ENCODE measurements at places on chromosomes 13 and 19.
A peak's percentile ranks its signal among the peaks of the same experiment; 100 is the strongest.

DNA sequence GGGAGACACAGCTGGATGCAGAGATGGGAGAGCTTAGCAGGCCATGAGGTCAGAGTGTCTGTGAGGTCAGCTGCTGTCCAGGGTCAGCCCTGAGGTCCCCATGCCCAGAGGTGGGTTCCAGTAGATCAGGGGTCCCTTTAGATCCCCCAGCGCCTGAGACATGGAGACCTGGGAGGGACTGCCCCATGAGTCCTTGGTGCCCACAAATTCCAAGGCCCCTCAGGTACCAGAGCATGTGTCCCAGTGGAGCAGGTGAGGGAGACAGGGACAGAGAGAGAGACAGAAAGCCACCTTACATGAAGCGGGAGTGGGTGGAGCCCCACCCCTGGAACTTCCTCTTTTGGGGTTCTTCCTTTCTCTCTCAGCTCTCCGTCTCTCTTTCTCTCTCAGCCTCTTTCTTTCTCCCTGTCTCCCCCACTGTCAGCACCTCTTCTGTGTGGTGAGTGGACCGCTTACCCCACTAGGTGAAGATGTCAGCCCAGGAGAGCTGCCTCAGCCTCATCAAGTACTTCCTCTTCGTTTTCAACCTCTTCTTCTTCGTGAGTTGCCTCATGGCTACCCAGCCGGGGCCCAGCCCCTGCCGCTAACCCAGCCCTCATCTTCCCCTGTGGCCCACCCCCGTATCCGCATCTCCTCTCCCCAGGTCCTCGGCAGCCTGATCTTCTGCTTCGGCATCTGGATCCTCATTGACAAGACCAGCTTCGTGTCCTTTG, at the start of gene CD37:
Gene CD37 (plus strand): TSS at position 336 of the 713 bp plus-strand sequence. CDS start 135 bp downstream, at position 471.
- DNase-seq = peak; percentile 52

- no peak for DNase-seq
Observed at GRCh38 chr13:48448285-48448958, 35.5 kb upstream of the LPAR6 start.

DNA sequence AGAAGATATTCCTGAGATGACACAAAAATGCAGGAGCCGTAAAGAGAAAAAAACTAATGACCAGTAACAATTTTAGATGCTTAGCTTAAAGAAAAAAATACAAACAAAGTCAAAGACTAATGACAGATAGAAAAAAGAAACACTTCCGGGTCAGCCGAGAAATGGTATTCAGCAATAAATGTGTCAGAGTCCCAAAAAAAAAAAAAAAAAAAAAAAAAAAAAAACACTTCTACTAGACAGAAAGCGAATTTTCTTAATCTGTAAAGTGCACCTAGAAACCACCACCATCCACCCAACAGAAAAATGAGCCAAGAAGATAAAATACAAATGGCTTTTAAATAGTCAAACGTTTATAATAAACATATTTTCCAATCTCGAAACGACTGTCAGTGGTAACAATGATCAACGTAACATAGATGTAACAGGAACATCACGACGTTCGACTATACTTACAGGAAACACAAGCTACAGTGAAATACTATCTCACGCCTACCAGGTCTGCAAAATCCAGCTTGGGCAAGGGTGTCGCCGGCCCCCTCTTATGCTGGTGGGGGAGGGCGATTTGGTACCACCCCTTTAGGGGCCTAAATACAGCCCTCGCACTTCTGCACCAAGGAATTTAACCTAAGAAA, 10.6 kb downstream of the ABHD17A start:
- DNase-seq = no peak

DNA sequence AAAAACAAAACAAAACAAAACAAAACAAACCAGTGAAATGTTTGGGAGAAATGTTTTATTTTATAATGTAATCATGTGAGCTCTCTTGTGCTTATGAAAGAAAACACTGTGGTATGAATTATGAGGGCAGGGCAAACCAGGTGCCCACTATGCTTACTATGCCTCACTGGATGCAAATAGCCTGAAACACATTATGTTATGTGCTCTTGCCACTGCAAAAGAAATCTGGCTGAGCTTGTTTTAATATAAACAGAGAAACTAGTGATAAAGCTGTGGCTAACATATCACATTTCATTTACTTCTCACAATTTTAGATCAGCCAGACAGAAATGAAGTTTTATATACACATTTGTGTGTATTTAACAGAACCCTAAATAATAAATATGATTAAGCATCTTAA, 8.7 kb upstream of the NBEA start:
- no peak for DNase-seq

DNA sequence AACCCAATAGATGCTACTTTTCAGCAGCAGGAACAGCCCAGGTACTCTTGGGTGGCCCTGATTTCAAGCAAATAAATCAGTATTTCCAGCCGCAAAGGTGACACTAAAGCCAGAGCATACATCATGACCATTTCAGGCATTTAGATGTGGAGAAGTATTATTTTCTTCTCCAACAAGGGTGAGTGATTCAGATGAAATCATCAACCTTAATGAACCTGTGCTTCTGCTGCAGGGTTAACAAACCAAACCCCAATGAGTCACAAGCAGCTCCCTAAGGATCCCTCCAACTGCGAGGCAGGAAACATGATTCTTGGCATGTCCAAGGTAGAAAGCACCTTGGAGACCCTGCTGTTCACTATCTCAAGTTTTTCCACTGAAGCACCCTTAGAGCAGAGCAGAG, 32.7 kb downstream of the MBNL2 start:
- no peak for DNase-seq

- DNase-seq = no peak
Observed at GRCh38 chr13:95714142-95714832, 37.3 kb downstream of the DNAJC3 start.

- DNase-seq = no peak
Observed at GRCh38 chr13:109862627-109863026, 76.2 kb upstream of the IRS2 start.

DNA sequence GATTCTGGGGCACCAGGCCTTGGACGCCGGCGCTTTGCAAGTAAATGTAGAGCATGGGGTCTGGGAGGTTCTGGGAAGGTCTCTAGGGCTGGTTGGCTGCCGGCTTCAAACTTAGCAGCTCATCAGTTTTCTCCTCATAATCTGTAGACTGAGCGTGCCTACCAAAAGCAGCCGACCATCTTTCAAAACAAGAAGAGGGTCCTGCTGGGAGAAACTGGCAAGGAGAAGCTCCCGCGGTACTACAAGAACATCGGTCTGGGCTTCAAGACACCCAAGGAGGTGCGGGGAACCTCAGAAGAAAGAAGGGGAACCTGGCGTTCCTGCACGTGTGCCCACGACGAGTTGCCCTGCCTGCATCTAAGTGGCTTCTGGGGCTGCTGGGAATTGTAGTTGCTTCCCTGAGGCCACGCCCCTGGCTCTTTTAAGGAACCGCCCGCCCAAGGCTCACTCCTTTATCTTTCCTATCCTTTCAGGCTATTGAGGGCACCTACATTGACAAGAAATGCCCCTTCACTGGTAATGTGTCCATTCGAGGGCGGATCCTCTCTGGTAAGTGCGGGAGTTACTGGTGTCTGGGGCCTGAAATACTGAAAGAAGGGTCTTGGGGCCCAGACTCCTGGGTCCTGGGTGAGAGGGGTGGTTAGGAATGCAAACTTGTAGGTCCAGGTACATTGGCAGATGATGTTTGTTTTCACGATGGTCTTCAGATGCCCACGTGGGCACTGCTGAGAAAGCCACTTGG, 984 bp downstream of the RPS11 start:
- DNase-seq = peak; percentile 80

- DNase-seq = no peak
Observed at GRCh38 chr13:36766295-36766694, 52.7 kb upstream of the RFXAP start.

DNA sequence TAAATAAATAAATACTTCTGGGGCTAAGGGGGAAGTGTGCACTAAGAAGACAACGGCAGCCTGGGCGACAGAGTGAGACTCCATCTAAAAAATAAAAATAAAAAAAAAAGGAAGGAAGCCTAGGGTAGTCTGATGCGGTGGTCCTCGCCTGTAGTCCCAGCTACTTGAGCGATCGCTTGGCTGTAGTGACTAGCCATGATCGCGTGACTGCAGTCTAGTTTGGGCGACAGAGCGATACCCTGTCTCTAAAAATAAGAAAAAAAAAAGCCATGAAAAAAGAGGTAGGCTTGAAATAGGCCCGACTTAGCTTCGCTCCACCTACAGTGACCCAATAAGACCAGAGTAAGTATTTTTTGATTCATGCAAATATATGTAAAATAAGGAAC, 661 bp upstream of the BABAM1 start:
- no peak for DNase-seq

DNA sequence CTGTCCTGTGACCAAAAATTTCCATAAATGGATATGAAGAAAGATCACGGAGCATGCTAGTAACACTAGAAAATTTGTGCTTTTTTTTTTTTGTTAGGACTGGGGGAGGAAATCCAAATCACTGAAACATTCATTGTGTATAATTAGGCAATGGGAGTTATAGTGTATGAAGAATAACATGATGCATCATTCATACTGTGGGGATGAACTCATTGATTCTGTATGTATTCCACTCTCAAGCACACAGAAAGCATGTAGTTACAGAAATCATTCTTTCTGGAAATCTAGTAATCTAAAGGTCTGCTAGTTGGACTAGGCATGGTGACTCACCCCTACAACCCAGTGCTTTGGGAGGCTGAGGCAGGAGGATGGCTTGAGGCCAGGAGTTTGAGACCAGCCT, 749.7 kb downstream of the DIAPH3 start:
- DNase-seq = no peak

DNA sequence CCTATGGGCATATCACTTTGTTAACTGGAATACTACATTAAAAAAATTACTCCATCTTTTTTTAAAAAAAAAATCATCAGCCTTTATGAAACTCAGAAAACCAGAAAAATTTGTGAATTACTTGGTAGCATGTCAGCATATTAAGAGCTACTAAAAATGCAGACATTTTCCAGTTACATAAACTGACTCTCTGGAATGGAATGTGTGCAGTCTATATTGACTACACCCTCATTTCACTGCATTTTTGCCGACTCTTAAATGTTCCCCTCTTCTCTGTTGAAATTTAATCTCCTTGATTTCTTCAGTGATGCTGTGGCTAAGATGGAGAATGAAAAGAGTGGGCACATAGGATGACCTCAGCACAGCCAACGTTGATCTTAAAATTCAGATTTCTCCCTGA, 393.8 kb downstream of the ITGBL1 start:
- DNase-seq = no peak

GRCh38 chr13:95706356-95706755, 29.4 kb downstream of the DNAJC3 start:
- DNase-seq = no peak

GRCh38 chr19:9565900-9566705, 18.2 kb downstream of the ZNF121 start:
- DNase-seq = no peak

- DNase-seq = no peak
Observed at GRCh38 chr13:43124490-43124889, 101.1 kb downstream of the DNAJC15 start.

DNA sequence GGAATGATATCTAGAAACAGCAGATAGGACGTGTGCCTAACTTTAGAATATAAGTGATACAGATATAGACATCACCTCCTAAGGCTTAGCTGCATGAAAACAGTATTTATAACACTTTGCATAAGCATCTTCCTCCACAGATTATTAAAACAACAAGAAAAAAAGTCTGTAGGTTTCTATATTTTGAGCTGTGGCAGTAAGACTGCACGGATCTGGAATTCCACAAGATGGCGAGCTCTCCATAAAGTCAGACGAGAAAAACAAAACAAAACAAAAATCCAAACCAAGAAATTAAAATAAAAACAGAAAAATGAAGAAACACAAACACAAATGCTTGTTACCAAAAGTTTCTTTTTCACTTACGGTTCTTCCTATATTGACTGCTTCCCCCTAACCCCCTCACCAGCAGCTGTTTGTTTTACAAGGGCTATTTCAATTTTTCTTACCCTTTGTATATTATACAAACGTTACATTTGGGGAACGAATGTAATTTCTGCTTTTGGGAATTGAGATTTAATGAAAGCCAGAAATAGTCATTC, 285.8 kb downstream of the MYO16 start:
- DNase-seq = no peak

DNA sequence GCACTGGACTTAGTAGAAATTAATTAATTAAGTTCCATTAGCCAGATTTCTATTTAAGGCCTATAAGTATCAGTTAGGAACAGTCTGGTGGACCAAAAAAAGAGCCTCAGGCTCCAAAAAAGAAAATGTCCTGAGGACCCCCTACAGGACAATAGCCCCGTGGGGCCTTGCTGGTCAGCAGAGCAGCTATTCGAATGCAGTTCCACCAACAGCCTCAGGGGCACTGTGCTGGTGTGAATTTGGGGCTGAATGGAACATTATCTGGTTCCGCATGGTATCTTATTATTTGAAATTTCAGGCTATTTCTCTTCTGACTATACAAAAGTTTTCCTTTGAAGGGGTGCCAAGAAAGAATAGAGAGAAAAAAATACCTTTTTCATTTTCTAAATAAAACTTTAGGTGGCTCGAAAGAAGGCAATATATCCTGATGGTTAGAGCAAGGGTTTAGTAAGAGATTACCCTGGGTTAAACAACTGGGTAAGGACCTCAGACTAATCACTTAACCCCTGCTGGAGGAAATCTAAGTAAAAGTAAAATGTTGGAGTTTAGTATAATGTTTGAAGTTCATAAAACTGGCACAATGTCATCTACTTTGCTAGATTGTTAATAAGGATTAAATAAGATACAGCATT, 147.2 kb downstream of the MIPEP start:
- no peak for DNase-seq

- DNase-seq = no peak
Observed at GRCh38 chr19:16476401-16476800, 4.6 kb upstream of the EPS15L1 start.

DNA sequence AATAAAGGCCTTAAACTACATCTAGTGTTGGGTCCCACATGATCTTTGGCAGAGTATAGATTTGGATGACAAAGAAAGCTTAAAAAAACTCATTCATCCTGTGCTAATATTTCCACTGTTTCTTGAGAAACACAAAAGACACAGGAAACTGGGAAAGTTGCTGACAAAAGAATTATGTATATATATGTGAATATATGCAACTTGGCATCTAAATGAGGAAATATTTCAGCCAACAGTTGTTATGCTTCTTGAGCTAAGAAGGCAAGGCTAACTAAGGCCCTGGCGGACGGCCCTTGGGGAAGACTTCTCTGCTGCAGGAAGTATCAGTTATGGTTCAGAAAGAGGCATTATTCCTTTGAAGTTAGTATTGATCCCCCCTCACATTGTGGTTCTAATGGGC, 491.8 kb downstream of the DIAPH3 start:
- DNase-seq = no peak

- no peak for DNase-seq
Observed at GRCh38 chr19:7540761-7541474, 5.4 kb downstream of the PNPLA6 start.

All from CD4-positive, alpha-beta T cell treated with Interleukin-6 at 100 ng/mL for 8 hours (primary cell).